ENCODE measurements at places on chromosomes 12 and 14.

DNA sequence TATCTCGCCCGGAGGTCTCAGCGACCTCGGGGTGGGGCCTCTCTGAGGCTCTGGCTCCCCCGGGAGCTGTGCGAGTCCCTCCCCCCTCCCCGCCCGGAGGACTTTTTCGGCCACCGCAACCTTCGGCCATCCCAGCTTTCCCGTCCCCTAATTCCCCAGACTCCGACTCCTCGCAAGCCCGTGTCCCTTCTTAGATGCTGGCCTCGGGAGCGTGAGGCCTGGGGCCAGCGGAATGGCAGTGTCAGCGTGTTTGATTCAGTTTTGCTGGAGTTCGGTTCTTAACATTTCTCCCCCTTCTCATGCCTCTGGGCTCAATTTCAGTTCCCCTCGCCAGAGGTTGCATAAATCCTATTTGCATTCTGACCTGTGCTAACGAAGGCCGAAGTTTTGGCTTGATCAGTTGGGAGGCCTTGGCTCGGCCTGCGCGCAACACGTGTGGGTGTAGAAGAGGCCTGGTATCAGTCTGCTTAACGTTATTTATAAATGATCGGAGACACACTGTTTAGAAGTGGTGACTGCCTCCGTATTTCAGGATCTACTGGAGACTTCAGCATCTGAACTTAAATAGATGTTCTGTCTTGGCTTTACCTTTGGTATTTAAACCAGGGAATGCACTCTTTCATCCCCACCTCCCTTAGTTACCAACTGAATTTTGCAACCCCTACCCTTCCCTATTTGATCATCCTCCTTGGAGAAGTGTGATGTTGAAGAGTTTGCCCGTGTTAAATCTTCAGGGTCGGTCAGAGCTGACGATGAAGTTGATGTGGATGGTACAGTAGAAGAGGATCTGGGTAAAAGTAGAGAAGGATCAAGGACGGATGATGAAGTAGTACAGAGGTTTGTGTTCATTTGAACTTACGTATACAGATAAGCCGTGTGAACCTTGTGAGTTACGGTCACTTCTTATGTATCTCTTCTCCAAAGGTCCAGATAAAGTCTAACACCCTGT is 851 bp downstream of the HSP90B1 start:
- H3K27me3 ChIP-seq: no peaks in the 10 kb centered on the region
- DNase-seq: peak; percentile 21
- peaks cover 48% of the 10 kb centered on the region for H3K36me3 ChIP-seq
- H3K27ac ChIP-seq: peak overlapping the region; percentile 88
- peak overlapping the region; percentile 63 for H3K4me3 ChIP-seq

DNA sequence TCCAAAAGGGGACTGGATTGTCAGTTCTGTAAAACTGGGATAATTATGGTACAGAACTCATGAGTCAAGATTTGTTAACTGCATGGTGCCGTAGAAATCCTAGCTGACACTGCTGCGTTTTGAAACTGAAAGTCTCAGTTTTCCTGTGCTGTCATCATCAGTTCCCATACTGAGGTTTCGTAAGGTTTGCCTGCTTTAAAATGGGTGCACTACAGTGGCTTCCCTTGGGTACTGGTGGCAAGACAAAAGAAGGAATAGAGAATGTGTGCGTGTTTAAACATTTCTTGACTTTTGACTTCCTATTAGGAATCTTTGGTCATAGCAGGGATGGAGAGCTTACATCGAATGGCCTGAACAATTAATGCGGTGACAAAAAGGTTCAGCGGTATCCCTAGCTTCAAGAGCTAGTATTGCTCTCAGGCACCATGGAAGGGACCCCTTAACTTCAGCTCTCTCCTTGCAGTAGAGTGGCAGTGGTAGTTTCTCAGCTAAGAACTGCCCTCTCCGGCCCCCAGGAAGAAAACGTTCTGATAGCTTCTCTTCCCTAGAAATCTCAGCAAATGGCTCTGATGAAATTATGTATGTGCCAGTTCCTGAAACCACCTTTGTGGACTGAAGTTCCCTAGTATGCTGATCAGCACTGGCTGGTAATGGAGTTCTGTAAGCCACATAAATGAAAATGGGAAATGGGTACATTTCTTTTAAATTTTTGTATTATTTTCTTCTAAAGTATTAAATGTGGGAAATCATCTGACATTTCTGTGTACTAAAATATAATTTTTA is 28.9 kb downstream of the ANO6 start:
- H3K27ac ChIP-seq: no peak overlapping the region
- H3K36me3 ChIP-seq: peaks cover 6% of the 10 kb centered on the region
- DNase-seq: no peak

DNA sequence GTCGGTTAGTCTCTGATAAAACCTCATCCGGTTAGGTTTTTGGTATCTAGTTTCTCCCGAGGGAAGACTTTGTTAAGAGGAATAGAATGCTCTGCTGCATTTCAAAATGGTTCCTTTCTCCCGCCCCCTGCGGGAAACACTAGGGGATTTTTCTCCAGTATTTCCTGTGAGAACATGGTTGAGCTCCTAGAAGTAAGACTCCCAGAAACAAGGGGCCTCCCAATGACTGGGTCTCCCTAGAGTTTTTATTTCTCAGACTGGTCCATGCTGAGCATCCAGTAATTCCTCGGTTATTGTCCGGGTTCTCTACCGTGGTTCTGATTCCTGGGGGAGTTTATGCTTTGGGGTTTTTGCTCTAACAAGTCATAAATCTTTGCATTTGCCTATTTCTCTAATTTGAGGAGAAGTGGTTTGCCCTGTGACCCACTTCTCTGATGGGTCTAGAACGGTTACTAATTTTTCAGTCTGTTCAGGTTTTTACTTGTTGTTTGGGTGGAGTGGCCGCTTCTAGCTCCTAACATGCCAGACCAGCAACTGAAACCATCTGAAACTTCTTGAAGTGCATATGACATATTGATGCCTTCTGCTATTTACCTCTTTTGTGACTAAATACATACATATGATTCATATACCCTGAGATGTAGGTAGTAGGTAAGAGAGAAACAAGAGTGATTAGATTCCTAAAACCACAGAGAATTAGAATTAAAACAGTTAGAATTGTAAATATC is 25.1 kb downstream of the TESPA1 start:
- H3K4me1 ChIP-seq: peaks cover 7% of the 10 kb centered on the region
- H3K4me3 ChIP-seq: no peak overlapping the region
- H3K27ac ChIP-seq: no peak overlapping the region

DNA sequence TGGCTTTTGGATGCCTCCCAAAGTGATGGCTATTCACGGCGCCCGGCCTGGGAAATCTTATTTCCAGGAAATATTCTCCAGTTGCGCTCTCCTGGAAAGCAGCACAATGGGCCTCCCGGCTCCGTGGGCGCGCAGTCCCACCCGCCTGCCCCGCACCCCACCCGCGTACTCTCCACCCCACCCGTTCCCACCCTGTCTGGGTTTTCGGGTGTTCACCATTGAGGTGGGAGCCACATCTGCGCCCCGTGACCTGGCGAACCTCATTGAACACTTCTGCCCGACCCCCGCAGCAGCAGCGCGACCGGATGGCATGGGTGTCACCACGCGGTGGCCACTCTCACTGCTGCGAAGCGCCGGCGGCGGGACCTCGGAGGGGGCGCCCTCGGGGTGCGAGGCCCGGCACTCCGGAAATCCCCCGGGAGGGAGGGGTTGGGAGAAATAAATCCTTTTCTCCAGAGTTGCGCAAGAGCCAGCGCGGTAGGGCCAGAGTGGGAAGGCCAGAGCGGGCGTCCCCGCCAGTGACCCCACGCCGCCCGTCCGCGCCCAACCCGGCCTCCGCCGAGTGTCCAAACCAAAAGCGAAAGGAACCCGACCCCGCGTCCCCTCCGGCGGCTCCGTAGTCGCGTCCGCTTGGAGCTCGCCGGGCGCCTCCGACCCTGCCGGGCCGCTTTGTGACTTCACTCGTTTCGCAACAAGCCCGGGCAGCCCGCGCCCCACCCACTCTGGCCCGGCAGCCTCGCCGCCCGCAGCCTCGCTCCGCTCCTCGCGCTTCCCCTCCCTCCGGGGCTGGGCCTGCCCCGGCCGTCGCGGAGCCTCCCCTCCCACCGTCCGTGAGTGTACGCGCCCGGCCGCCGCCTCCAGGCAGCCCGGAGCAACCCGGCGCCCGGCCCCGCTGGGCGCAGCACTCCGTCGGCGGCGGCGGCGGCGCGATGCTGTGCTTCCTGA is at the start of gene DRAM1:
DRAM1 (plus strand) TSS at position 720 of the 945 bp plus-strand sequence; CDS start at position 930, 210 bp downstream.
- peaks cover 16% of the 10 kb centered on the region for H3K4me1 ChIP-seq
- H3K27me3 ChIP-seq: peaks cover 3% of the 10 kb centered on the region

- no peak overlapping the region for H3K4me3 ChIP-seq
- no peaks in the 10 kb centered on the region for H3K27me3 ChIP-seq
- DNase-seq: no peak
- H3K4me1 ChIP-seq: peaks cover 24% of the 10 kb centered on the region
- peaks cover 43% of the 10 kb centered on the region for H3K36me3 ChIP-seq
Observed at GRCh38 chr14:57275023-57275664, 6.4 kb downstream of the AP5M1 start.

GRCh38 chr12:6273205-6273540 is 37.3 kb upstream of the PLEKHG6 start:
- H3K4me3 ChIP-seq: no peak overlapping the region
- no peaks in the 10 kb centered on the region for H3K4me1 ChIP-seq
- no peak for DNase-seq
- H3K27ac ChIP-seq: no peak overlapping the region
- H3K36me3 ChIP-seq: no peaks in the 10 kb centered on the region
- peaks cover 29% of the 10 kb centered on the region for H3K27me3 ChIP-seq

DNA sequence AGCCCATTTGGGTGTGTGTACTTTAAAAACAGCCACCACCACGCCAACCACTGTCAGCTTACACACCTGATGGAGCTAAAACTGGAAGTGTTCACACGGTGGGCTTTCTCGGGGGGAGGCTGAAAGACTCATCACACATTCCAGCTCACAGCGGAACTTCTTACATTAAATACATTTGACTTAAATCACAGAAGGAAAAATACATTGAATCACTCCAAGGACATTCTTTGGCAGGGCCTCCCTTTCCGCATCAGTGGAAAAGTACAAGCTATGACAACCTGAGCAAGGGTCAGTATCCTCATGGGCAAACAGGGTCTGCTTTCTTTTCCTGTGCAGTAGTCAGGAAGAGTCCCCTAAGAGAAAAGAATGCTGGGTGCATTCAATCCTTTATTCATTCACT is 31.0 kb upstream of the TC2N start:
- no peaks in the 10 kb centered on the region for H3K36me3 ChIP-seq
- no peaks in the 10 kb centered on the region for H3K27me3 ChIP-seq

DNA sequence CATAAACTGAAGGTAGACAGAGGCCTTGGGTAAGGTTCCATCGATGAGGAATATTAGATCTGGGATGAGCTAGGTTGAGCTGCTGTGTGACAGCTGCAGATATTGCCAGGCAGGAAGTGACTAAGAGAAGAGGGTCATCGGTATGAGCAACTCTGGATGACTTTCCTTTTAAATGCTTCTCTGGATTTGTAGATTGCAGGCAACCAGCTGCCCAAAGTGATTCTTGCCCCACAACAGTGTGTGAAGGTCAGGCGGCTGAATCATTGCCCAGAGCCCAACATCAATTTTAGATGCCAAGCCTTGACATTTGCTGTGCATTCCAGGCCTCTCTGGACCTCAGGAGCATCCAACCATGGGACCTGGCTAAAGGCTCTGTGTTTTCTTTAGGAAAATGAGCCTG is 255.9 kb downstream of the DPF3 start:
- H3K4me1 ChIP-seq: no peaks in the 10 kb centered on the region
- no peak overlapping the region for H3K27ac ChIP-seq
- peaks cover 3% of the 10 kb centered on the region for H3K27me3 ChIP-seq
- DNase-seq: no peak

DNA sequence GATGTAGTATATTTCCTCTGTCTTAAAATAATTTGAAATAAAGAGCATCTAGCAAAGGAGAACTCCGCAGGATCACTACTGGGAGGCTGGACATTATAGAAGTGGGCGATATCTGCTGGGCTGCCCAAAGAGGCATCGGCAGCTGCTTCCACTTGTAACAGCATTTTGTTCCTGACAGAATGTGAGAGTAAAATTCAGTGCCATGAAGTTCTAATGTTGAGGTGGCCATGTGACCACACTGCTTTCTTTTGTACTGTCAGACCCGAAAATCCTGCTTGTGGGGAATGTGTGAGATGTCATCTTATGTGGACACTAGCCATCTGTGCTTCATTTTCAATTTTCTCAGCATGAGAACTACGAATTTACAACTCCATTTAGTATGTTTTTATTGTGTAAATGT is 151.9 kb downstream of the ACSS3 start:
- no peak for DNase-seq
- no peaks in the 10 kb centered on the region for H3K4me1 ChIP-seq
- no peak overlapping the region for H3K27ac ChIP-seq
- H3K4me3 ChIP-seq: no peak overlapping the region
- no peaks in the 10 kb centered on the region for H3K36me3 ChIP-seq

DNA sequence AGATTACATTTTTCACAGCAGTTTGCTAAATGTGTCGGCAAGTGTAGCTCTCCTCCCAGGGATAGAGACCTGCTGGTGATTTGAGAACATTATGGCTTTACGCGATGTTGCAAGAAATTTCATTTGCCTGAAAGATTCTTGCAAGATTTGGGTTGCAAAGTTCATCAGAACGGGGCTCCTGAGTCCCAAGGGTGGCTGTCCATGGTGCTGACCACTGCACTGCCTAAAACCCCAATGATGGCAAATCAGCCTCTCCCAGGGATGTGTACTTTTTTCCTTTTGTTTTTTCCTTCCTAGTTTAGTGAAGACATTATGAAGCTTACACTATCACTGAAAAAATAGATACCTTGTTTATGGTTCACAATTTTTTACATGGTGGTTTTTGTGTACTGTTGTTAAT is 85.4 kb downstream of the WSCD2 start:
- H3K4me3 ChIP-seq: no peak overlapping the region
- no peaks in the 10 kb centered on the region for H3K27me3 ChIP-seq
- DNase-seq: peak; percentile 53
- no peaks in the 10 kb centered on the region for H3K4me1 ChIP-seq
- no peaks in the 10 kb centered on the region for H3K36me3 ChIP-seq

- peaks cover 73% of the 10 kb centered on the region for H3K36me3 ChIP-seq
- no peak for DNase-seq
- 0 out of 2 replicates have a peak, but pooled peaks cover 4% of the 10 kb centered on the region for H3K4me1 ChIP-seq
- H3K27me3 ChIP-seq: no peaks in the 10 kb centered on the region
- H3K4me3 ChIP-seq: no peak overlapping the region
Observed at GRCh38 chr12:117026343-117026742, 72.9 kb downstream of the TESC start.

DNA sequence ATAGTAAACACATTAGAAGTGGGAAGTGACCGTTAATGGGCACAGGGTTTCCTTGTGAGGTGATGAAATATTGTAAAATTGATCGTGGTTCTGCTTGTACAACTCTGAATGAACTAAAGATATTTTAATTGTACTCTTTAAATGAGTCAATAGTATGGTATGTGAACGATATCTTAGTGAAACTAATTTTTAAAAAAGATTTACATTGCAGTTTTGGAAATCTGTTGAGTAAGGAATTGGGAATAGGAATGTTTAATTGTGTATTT is 1.7 kb downstream of the ZNF410 start:
- no peak overlapping the region for H3K27ac ChIP-seq
- no peaks in the 10 kb centered on the region for H3K27me3 ChIP-seq
- peaks cover 14% of the 10 kb centered on the region for H3K36me3 ChIP-seq
- no peak for DNase-seq
- H3K4me1 ChIP-seq: peaks cover 44% of the 10 kb centered on the region
- no peak overlapping the region for H3K4me3 ChIP-seq

Measured in DND-41 (cell line).